ENCODE measurements at places on chromosomes 12 and 14.

GRCh38 chr12:112878488-112878887 lies 28.3 kb upstream of the OAS1 start:
- no peak for DNase-seq

DNA sequence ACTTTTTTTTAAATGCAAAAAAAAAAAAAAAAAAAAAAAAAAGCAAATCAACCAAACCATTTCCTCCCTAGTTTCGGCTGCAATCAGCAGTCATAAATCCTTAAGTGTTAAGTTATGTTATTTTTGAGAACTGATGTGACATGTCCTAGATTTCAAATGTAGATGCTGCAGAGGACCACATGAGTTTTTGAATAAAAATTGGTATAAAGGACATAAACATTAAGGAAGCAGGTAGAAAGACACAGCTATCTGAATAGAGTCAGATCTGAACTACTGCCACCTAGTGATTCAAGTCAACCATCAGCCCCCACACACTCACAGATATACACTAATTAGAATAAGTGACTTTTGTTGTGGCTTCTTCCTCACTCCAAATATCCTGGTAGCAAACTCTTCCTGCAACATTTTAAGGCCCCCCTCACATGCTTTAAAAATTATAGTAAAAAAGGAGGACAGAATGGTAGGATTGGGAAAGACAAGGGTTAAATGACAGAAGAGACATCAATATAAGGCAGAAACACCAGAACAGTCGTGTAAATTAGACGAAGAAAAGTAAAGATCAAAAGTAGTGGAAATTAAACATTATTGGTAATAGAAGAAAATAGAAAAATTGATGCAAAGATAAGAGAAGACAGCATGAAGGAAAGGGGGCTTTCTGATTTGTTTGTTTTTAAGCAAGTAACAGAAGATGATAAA lies 394.5 kb upstream of the ATP2B1 start:
- DNase-seq = no peak

- no peak for DNase-seq
Measured at GRCh38 chr14:62905566-62905965, 139.7 kb downstream of the KCNH5 start.

- DNase-seq = peak; percentile 26
Measured at GRCh38 chr12:45543887-45544286, 185.6 kb upstream of the ARID2 start.

- no peak for DNase-seq
Measured at GRCh38 chr12:122596838-122597237, 69.8 kb downstream of the KNTC1 start.

DNA sequence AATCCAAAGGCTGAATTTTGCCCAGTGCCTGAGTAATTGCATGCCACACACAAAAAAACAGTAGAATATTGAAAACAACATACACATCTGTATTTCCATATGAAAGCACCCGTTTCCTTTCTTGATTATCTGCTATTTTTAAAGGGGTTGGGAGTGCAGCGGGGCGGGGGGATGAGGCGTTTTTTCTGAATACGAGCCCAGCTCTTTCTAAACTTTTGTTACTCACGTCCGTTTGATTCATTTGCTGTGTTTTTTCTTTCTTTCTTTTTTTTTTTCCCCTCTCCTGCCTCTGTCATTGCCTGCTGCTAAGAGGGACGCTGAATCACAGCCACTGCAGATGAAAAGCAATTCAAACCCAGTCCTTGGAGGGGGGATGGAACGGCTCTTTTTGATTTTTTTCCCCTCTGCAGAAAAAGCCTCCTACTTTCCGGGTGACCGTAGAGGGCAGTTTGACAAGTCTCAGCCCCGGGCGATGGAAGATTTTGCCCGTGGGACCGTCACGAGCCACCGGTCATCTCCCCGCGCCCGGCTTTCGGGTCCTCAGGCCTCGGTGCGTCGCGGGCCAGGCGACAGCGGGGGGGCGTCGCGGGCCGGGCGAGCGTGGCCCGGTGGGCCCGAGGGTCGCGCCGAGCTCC lies 572 bp upstream of the RASSF8 start:
- DNase-seq = no peak

DNA sequence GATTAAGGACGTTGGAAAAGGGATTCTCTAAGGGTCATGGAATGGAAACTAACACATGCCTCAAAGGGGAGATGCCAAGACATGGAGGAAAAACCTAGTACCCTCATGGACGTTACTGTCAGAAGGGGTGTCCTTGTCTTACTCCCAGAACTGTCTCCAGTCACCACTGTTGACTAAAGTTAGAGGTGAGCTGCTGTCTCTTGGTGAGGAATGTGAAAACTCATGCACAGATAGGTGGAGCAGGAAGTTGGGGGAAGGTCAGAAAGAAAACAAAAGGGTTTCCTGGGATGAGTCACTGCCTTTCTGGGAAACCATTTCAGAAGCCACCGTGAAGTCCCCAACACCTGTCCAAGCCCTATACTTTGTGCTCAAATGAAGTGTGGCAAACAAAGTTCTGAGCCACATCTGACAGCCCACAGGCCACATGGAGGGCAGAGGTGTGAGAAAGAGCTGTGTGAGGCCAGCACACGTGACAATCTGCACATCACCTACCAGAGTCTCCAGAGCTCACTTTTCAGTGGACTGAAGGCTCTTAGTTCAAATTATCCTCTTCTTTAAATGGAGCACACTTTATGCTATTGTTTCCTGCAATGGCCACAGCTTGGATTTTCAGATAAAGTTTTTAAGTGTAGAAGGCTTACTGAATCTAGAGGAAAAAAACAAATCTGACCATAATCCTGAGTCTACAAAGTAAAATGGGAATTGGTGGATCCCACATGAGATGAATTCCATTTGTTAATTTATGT lies 92.9 kb upstream of the EGLN3 start:
- DNase-seq = peak; percentile 40

DNA sequence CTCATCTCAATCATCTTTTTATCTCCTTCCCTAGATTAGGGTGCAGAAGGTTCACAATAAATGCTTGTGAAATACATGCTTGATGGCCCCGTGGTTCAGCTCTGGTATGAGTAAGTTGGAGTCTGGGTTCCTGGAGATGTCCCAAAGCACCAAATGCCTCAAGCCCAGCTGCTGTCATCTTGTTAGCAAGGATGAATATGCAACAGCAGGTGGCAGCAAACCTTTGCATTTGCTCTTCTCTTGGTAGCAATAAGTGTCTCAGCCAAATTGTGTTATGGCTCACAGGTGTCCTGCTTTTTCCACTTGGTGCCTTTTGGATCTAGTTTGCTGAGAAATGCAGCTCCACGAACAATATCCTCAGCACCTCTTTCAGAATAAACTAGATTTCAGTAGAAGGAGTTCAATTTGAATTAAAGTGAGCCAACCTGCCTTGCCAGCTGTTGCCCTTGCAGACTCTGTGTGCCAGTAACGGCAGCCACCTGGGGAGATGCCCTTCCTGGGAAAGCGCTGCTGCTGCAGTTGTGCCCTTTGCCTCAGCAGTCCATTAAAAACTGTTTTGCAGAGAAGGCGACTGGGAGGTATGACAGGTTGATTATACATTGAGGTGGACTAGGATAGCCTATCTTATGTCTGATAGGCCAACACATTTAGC lies 417.3 kb downstream of the SNAPC1 start:
- DNase-seq = peak; percentile 41

DNA sequence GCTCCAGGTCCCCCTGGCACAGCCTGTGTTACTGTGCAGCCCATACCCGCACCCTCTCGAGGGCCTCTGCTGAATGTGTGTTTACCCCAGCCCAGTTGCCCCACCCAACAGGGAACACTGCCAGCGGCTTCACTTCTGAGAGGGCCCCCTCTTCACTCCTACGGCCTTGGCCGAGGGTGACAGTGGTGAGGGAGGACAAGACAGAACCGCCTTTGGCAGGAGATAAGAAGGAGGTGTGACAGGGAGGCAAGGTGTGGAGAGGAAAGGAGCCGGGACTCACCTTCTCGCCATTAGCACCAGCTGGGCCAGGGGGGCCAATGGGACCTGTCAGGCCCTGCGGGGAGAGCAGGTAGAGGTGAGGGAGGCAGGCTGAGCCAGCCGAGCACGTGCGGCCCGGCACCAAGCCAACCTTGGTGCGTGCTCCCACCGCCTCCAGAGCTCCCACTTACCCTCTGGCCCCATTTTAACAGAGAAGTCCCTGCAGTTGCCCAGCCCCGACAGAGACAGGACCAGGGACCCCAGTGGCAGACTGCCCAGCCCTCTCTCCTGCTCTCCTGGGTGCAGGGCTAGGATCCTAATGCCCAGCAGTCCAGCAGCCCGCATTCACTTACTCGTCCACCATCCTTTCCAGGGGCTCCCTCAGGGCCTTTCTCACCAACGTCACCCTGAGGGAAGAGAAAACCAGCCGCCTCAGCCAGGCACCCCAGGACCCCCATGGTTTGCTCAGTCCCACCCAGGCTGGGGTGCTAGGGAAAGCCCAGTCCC lies 18.3 kb downstream of the TMEM106C start:
- DNase-seq = no peak

- no peak for DNase-seq
Measured at GRCh38 chr14:22656226-22656625, 12.1 kb upstream of the OR6J1 start.

DNA sequence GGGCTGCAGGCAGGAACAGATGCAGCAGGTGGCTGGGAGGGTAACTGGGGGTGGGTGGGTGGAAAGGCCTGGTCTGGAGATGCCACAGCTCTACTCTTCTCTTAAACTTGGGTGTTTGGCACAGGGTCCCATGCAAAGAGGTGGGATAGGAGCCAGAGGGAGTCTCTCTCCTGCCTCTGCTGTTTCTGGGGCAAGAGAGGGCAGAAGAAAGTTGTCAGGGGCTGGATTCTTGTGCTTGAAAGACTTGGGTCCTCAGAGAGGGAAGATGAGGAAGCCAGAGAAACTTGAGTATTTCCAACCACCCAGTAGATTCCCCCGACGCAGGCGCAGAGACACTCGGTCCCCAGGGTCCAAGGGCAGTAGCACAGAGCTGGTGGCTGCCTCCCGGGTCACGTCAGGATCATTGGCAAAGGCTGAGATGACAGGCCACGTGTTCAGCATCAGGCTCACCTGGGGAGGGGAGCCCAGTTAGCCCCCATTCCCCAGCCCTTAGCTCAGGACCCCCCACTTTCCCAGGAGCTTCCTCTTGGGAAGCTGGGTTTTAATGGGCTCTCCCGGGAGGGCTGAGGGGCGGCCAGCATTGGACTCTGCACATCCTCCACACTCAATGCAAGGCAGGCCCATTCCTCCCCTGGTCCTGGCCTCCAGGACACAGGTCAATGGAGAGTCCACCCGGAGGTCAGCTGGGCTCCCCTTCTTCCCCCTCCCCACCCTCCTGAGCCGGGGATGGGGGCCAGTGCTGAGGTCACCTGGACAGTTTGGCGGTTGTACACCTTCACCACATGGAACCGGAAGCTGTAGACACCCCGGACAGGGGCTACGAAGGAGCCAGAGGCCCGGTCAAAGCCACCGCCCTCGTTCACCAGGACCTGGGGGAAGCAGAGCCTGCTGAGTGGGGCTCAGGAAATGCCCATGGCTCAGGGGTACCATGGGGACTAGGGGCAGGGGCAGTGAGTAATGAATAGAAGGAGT lies 1.6 kb downstream of the CBLN3 start:
- DNase-seq = no peak

GRCh38 chr12:40063414-40063813 lies 42.5 kb downstream of the SLC2A13 start:
- DNase-seq = no peak

- DNase-seq = no peak
Measured at GRCh38 chr14:23057757-23058653, 685 bp upstream of the CDH24 start.

- DNase-seq = no peak
Measured at GRCh38 chr12:10121278-10121677, 8.7 kb downstream of the CLEC7A start.

DNA sequence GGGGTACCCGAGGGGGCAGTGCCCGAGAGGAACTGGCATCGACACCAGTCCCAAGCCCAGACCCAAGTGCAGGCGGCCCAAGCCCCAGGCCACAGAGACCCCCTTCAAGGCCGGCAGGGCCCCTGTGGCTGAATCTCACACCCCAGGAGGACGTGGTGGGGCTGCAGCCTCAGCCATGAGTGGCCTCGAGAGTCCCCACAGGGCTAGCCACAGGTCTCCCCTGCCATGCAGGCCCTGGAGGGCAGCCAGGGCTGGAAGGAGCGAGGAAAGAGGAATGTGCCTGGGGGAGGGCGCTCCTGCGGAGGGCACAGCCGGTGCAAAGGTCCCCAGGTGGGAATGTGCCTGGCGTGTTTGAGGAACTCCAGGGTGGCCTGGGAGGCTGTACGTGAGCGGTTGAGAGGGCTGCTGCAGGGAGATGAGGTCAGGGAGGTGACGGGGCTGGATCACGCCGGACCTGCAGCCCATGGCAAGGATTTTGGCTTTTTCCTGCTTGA lies 86.1 kb downstream of the NCOR2 start:
- no peak for DNase-seq

- DNase-seq = no peak
Measured at GRCh38 chr12:95607642-95608041, 56.4 kb upstream of the USP44 start.

DNA sequence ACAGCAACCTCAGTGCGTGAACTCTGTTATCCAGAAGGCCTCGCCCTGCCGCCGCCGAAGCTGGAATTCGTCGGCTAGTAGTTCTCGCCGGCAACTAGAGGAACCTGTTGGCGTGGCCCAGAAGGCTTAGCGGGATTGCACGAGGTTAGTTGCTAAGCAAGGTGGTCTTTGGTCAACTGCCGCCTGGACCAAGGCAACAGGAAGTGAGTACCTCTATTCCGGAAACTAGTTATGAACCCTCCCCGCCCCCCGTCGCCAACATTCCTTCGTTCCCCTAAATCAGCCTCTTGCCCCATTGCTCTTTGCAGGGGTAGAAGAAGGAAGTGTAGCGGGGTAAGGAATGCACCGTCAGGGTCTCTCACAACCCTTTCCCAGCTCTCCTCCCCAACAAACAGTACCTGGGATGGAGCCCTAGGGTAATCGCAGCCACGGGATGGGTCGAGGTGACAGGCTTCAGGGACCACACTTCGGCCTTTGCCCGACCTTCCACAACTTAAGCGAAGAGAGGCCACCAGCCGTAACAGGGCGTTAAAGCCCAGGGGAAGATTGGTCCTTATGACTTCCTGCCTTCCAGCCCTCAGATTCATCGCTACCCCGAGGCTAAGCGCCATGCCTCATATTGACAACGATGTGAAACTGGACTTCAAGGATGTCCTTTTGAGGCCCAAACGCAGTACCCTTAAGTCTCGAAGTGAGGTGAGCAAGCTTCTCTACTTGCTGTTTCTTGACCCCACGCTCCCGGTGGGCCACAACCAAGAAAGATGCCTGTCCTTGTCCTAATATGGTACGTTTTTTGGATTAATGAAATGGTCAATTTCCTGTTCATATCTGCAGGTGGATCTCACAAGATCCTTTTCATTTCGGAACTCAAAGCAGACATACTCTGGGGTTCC lies at the start of gene GMPR2:
Gene GMPR2 (plus strand): TSS at position 285 of the 893 bp plus-strand sequence. CDS start 325 bp downstream, at position 610.
- DNase-seq = peak; percentile 47
